ENCODE measurements at places on chromosomes 7 and 10.

DNA sequence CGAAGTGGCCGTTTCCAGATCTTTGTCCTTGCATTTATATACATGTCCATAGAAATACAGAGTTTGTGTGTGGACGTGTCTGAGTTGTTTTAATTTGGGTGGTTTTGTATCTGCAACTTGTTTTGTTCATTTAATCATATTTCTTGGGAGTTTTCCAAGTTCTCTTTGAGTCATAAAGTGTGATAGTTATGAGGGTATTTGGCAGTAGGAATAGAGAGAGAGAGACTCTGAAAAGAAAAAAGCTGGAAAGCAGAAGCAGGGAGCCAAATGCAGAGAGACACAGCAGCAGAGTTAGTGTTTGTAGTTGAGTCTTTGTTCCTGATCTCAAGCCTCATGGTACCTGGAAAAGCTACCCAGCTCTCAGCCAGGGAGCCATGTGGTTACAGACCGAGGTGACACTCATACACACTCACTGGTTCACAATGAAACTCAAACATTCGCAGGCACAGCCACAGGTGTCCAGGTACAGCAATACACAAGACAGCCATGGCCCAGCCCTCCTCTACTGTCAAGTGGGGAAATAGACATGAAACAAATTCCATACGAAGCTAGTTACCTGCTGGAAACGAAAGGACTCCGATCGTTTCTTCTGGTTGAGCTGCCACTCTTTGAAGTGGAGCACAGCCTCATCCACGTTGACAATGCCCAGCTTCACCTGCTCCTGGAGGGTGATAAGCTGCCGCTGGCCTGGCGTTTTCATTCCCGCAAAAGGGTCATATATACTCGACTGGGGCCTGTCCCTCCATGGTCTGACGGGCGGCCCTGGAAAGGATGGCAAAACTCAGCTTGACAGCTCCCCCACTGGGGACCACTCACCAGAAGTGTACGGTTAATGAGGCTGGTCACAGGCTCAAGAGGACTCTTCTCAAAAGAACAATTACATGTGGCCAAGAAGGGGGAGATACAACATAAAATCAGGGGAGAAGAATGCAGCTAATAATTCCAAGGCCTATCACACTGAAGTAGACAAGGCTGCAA lies 33.3 kb upstream of the TM9SF3 start:
- DNase-seq = no peak

DNA sequence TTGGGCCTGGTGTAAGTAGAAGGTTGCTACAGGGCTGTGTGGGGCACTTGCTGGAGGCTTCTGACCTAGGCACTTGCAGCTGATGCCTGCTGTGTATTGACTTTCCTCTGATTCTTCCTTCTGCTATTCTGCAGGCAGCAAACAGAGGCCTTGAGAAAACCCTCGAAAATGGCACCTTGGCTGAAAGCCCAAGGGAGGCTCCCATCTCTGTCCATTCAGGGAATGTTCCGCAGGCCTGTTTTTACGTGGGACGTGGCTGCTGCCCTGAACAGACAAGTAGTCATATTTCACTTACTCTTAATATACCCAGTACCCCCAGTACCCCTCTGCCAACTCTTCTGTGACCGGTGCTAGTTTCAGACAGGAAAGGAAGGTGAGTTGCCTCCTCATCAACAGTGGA lies 664.7 kb downstream of the INHBA start:
- DNase-seq = no peak

GRCh38 chr10:128963211-128964099 lies 503.6 kb upstream of the MGMT start:
- DNase-seq = no peak

GRCh38 chr10:97888641-97889262 lies 39.1 kb downstream of the GOLGA7B start:
- no peak for DNase-seq

- DNase-seq = no peak
Measured at GRCh38 chr10:131127610-131128009, 183.9 kb downstream of the TCERG1L start.

- no peak for DNase-seq
Measured at GRCh38 chr7:141559961-141560360, 8.8 kb downstream of the AGK start.

- no peak for DNase-seq
Measured at GRCh38 chr7:92934096-92934495, 97.7 kb upstream of the CDK6 start.

DNA sequence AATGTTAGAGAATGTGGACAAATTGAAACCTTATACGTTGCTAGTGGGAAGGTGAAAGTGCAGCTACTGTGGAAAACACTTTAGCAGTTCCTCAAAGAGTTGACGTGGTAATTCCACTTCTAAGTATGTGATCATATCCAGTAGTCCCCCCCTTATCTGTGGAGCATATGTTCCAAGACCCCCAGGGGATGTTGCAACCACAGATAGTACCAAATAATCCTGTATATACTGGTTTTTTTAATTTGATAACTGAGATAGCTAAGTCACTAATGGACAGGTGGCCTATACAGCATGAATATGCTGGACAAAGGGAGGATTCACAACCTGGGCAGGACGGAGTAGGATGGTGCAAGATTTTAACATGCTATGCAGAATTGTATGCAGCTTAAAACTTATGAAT lies 36.8 kb downstream of the PCGF5 start:
- DNase-seq = no peak

- DNase-seq = no peak
Measured at GRCh38 chr10:60664859-60665258, 113.4 kb upstream of the CDK1 start.

- no peak for DNase-seq
Measured at GRCh38 chr10:61975391-61975932, 74.0 kb downstream of the ARID5B start.

All from tibial artery (tissue), 4 donors.